Body of pancreas (tissue), 4 donors: ENCODE measurements at places on chromosomes 6 and 20. TPM values are rescaled to one million over a fixed set of nuclear protein-coding genes. Genes with fewer than 3 reads are reported as not detected.

DNA sequence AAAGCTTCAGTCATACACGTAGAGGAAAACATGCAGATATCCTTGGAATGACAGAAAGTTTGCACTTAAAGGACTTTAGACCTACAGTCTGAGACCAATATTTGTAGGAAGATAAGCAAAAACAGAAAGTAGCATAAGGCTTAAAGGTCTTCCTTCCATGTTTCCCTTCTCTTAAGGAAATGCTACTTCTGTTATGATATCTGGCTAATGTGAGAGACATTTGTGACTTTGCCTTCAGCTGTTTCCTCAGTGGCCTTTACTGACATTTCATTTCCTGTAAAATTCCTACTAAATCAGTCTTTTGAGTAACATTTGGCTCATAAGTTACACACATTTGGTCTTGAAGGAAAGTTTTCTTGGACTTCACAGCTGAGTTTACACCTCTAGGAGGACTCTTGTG lies 713.4 kb downstream of the TBC1D32 start:
- no peaks in the 10 kb centered on the region for H3K36me3 ChIP-seq
- no peaks in the 10 kb centered on the region for H3K27me3 ChIP-seq
- DNase-seq, result no peak
- H3K4me1 ChIP-seq, result peaks cover 9% of the 10 kb centered on the region
- no peak overlapping the region for H3K4me3 ChIP-seq

GRCh38 chr6:100466410-100467128 lies 1.8 kb upstream of the SIM1 start:
- no peaks in the 10 kb centered on the region for H3K36me3 ChIP-seq
- H3K4me1 ChIP-seq, result peaks cover 11% of the 10 kb centered on the region
- peak overlapping the region; percentile 79 for H3K27ac ChIP-seq
- no peaks in the 10 kb centered on the region for H3K27me3 ChIP-seq
- no peak for DNase-seq

DNA sequence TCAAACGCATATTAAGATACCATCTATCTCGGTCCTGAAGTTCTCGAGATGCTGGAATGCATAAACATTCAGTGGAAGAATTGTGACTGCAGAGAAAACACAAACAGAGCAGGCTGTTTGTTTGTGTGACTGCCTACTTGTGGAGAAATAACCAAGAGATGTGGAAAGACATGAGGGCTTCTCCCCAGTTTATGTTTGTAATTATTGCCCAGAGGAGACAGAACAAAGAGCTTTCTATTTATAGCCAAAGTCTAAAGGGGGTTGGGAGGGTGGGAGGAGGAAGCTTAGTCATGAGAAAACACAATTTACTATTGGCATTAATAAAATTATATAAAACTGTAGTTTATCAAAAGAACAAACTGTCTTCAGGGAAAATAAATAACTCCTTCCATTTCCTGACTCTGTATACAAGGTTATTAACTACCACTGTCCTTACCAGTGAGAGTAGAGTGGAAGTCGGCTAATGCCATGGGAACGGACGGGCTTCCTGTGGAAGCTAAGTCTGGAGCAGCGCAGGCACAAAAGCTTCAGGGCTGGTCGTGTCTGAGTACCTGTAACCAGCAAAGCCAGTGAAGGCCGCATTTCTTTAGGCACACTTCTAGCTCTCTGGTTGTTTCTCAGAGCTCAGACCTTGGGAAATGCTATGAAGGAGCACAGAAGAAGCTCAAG lies 200.2 kb upstream of the SUPT3H start:
- H3K36me3 ChIP-seq, result no peaks in the 10 kb centered on the region
- DNase-seq, result no peak
- no peaks in the 10 kb centered on the region for H3K4me1 ChIP-seq
- H3K27me3 ChIP-seq, result no peaks in the 10 kb centered on the region
- no peak overlapping the region for H3K27ac ChIP-seq

The XKR7 gene
- total RNA-seq, result 0.33 TPM

The NTSR1 gene
- not detected for total RNA-seq

The CHRNA4 gene
- not detected for total RNA-seq
